ENCODE measurements at places on chromosomes 2 and 18.

DNA sequence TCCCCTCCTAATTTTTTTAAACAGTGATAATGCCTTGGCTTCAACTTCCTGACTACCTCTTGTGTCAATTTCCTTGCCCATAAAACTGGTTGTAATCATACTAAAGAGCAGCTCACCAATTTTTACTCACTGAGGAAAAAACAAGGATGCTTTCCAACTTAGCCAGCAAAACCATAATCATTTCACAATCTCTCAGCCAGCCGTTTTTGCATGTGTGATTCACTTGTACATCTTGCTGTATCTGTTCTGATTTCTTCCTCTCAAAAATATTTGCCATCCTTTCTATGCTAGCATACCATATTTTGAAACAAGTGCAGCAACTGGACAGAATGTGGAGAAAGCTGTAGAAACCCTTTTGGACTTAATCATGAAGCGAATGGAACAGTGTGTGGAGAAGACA is 60.7 kb downstream of the RAB27B start:
- no peak for DNase-seq

DNA sequence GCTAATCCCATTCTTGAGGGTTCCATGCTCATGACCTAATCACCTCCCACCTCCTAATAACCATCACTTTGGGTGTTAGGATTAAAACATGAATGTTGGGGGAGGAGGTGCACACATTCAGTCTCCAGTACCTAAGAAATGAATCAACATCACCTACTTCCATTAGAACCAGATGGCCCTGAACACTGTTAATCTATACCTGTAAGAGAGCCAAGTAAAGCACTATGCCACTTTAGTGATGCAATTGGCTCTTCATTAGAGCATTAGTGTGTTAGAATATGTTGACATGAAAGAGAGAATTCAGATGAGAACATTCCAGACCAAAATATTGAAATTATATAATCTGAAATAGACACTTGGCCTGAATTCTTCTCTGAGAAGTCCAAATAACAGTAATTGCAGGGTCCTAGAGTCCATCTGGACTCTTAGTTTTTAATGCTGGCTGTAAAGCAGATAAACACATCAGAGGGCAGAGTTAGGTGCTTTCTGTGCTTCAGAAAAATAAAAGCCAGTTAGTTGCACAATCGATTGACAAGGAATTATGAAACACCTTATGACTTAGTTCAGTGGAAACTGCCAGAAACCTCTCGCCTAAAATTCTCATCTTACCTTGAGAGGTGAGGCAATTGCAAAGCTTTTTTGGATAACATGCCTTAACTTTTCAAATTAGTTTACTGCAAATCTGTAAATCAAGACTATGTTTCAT is 923.7 kb downstream of the SLC4A3 start:
- no peak for DNase-seq

GRCh38 chr2:29544917-29545316 is 376.5 kb downstream of the ALK start:
- no peak for DNase-seq

GRCh38 chr2:206801418-206802189 is 36.2 kb downstream of the FASTKD2 start:
- DNase-seq: no peak

DNA sequence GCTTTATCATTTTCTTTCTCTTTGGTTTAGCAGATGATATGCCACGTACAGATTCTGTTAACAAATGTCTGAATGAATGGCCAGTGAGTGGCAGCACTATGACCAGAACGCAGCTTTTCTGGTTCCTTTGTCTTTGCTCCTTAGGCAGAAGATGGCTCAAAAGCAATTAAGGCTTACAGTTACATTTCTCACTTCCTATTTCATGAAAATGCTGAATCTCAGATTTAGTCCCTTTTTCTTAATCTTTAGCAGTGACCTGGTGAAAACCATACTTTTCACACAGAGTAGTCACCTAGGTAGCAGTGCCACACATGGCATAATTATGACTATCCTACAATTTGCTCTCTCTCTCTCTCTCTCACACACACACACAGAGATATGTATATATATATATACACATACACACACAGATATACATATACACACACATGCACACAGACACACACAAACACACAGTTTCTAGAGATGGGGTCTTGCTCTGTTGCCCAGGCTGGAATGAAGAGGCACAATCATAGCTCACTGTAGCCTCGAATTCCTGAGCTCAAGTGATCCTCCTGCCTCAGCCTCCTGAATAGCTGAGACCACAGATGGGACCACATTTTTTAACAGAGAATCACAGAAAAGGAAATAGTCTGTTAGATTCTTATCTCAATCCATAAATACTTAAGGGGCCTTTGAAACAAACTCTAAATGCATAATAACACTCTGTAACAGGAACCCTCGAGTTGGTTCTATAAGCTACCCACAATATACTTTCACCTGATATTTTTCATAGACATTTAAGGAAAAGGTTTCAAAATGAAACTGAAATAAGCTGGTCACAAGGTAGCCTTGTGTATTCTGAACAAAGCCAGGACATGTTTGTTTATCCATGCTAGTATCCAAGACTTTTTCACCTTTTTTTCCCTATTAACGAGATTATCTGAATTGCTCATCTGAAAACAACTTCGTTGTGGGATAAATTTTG is 11.6 kb downstream of the PDE6D start:
- DNase-seq: no peak

- no peak for DNase-seq
Measured at GRCh38 chr2:133531382-133531781, 36.9 kb downstream of the NCKAP5 start.

DNA sequence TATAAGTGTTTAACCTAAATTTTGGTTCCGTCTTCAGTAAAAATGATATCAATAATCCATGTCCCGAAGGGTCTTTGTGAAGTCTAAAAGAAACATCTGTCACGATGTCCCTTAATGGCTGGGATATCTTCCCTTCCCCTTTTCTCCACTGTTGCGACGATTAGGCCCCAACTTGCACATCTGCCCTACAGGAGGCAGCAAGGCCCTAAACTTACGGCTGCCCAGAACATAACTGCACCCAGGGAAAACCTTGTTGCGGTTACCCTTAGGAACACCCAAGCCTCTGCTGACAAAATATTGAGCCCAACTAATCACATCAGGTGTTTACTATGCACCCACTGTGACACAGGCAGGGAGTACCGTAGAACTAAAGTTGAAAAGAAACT is 1.3 kb upstream of the SMAD2 start:
- peak; percentile 19 for DNase-seq

DNA sequence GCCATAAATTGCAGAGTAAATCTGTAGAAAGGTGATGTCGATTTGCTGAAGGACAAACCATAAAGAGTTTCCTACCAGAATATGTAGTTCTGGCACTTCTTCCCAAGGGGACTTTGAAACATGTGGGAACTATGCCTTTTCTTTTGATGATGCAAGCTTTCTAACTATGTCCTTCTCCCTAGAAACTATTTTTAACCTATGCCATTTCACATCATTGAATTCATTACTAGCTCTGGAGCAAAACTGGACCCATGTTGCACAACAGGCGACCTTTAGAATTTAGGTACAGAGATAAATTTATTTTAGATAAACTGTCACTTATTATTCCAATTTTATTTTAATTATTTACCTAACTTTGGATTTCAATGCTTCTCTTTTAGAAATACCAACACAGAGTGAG is 186.5 kb downstream of the CCDC102B start:
- no peak for DNase-seq

GRCh38 chr2:47091118-47091517 is 64.0 kb downstream of the STPG4 start:
- DNase-seq: no peak

DNA sequence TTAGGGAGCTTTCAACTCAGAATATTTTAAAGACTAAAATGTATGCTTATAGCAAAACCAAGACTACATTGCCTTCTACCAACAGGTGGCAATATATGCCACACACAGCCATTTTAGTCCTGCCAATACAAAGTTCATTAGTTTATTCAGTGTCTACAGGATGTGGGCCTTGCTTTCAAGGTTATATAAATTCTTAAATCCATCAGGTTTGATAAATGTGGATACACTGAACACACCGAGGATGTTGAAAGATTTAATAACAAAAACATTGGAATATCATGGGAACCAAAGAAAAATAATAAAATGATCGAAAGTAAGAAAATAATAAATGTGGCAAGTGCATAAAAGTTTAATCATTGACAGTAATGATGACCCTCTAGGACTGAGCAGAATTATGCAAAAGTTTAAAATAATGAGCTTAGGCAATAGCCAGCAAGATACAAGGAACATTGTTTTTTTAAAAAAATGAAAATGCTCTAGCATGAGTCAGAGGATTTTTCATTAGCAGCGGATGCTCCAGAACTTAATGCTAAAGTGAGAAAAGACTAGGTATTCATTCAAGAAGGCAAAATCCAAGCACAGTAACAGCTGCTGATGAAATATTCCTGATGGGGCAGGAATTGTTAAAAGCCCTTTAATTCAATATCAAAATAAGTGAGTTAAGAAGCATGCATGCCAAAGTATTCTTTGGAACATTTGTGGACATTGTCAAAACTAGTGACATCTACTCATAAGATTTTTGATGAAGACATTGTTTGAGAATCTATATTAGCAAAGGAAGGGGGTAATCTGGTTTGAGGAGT is 14.2 kb downstream of the SCN9A start:
- no peak for DNase-seq

DNA sequence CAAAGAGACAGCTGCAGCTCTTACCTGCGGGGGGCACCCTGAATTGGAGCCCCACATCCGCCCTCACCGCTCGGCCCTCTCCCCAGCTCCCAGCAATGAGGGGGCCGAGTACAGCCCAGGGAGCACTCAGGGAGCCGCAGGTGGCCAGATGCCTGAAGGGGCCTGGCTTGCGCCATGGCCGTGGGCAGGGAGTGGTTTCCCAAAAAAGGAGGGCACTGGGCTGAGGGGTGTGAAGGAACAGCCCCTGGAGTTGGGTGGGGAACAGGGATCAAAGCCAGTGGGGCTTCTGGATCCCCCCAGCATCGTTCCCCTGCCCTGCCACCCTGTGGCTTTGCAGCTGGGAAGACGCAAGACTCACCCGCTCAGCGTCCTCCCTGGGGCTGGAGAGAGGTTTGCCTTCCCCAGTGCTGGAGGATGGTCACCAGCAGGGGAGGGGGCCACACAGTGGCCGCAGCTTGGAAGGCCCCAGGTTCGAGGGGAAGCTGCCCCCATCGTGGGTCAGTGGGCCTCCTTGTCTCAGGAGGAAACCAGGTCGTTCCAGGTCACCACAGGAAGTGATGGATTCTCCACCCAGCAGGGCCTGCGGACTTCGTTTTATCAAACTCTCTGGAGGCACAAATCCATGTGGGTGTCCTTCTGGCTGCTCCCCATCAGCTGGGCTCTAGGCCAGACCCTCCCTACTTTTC is 68.2 kb upstream of the HPCAL1 start:
- peak; percentile 8 for DNase-seq

DNA sequence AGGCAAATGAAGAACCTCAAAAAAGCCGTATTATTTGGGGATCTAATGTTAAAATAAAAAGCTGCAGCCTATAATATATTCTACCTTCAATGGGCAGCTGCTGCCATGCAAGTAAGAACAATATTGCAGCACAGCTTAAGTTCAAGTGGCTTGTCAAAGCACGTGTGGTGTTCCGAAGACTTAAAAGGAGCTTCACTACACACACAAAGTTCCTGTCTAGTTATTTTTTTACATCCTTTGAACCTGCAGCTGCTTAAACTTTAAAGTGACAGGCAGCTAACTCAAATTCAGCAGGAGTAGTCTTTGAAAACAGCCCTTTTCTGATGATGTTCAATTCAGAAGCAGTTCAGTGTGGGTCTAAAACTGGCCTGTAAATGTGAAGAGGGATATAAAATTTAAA is 85.8 kb upstream of the XIRP2 start:
- no peak for DNase-seq

DNA sequence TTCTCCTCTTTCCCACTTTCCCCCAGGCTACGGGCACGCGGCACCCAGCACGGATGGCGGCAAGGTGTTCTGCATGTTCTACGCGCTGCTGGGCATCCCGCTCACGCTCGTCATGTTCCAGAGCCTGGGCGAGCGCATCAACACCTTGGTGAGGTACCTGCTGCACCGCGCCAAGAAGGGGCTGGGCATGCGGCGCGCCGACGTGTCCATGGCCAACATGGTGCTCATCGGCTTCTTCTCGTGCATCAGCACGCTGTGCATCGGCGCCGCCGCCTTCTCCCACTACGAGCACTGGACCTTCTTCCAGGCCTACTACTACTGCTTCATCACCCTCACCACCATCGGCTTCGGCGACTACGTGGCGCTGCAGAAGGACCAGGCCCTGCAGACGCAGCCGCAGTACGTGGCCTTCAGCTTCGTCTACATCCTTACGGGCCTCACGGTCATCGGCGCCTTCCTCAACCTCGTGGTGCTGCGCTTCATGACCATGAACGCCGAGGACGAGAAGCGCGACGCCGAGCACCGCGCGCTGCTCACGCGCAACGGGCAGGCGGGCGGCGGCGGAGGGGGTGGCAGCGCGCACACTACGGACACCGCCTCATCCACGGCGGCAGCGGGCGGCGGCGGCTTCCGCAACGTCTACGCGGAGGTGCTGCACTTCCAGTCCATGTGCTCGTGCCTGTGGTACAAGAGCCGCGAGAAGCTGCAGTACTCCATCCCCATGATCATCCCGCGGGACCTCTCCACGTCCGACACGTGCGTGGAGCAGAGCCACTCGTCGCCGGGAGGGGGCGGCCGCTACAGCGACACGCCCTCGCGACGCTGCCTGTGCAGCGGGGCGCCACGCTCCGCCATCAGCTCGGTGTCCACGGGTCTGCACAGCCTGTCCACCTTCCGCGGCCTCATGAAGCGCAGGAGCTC is 35.4 kb downstream of the KCNK3 start:
- DNase-seq: no peak

DNA sequence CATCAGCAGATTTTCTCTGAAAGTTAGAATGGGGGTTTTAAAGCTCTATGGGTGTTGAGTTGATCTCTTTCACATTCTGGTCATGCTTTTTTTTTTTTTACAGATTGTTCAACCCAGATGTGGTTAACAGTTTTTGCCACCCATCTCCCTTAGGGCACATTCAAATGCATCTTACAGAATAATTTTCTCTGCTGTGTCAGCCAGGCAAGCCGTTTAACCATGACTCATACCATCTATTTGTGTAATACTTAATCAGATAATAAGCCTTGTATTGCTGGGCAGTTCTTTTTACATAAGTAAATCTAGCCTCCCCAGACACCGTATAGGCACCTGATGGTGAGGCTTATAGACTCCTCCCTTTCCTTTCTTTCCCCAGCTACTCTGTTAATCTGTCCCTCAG is 62.0 kb downstream of the TGIF1 start:
- no peak for DNase-seq

- DNase-seq: no peak
Measured at GRCh38 chr2:133270550-133270949, 297.7 kb downstream of the NCKAP5 start.

DNA sequence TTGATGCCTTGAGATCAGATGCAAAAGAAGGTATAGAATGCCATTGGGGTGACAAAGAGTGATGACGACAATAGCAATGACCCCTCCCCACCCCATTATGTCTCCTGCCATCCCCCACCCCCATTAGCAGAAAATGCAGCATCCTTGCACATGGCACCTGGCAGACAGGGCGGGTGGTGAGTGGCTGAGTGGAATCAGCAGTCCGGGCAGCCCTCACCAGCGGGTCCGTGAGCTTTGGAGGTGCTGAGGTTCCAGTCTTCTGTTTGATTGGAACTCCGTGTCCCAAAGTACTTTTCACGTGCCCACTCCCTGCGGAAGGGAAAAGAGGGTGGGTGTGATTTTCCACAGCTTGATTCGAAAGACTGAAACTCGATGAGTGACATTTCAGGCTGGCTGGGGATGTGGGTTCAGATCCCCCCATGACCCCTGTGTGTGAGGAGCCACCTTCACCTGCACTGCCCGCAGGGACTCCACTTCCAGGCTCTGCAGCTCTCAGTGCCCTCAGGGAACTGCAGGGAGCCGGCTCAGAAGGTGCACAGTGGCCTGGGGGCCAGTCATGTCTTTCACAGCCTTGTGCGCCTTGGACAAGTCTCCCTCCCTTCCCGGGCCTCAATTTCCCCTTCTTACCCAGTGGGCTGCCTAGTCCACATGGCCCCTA is 130.9 kb downstream of the GLI2 start:
- DNase-seq: no peak

Measured in WTC11 (cell line).